H9 (cell line): ENCODE measurements at places on chromosomes 6 and 20. TPM values are rescaled to one million over a fixed set of nuclear protein-coding genes. Genes with fewer than 3 reads are reported as not detected.

The LAMA5 gene
- total RNA-seq: 200 and 201 TPM in 2 replicates

The SLC32A1 gene
- 0.24 and 0.33 TPM in 2 replicates for total RNA-seq

The MCM9 gene
- total RNA-seq: 18.6 and 19.8 TPM in 2 replicates

- H3K36me3 ChIP-seq: no peaks in the 10 kb centered on the region
- H3K27ac ChIP-seq: no peak overlapping the region
- DNase-seq: no peak
- no peak overlapping the region for H3K4me3 ChIP-seq
- no peaks in the 10 kb centered on the region for H3K4me1 ChIP-seq
- H3K27me3 ChIP-seq: no peaks in the 10 kb centered on the region
These were observed 100.5 kb upstream of the SASH1 start for GRCh38 chr6:148242180-148242579.

- H3K4me3 ChIP-seq: no peak overlapping the region
- H3K4me1 ChIP-seq: no peaks in the 10 kb centered on the region
- H3K27me3 ChIP-seq: no peaks in the 10 kb centered on the region
- peak; percentile 6 for DNase-seq
- no peak overlapping the region for H3K27ac ChIP-seq
- no peaks in the 10 kb centered on the region for H3K36me3 ChIP-seq
These were observed 120.9 kb downstream of the SYCP2 start for GRCh38 chr20:59812286-59813125.

- no peaks in the 10 kb centered on the region for H3K27me3 ChIP-seq
- H3K4me1 ChIP-seq: no peaks in the 10 kb centered on the region
- no peak for DNase-seq
- H3K36me3 ChIP-seq: peaks cover 13% of the 10 kb centered on the region
These were observed 1.7 kb downstream of the HBS1L start for GRCh38 chr6:135052939-135053338.

- no peaks in the 10 kb centered on the region for H3K27me3 ChIP-seq
- H3K4me1 ChIP-seq: no peaks in the 10 kb centered on the region
- no peak overlapping the region for H3K27ac ChIP-seq
- DNase-seq: no peak
- H3K4me3 ChIP-seq: no peak overlapping the region
These were observed 121.2 kb downstream of the MAP3K7 start for GRCh38 chr6:90465686-90466085.

DNA sequence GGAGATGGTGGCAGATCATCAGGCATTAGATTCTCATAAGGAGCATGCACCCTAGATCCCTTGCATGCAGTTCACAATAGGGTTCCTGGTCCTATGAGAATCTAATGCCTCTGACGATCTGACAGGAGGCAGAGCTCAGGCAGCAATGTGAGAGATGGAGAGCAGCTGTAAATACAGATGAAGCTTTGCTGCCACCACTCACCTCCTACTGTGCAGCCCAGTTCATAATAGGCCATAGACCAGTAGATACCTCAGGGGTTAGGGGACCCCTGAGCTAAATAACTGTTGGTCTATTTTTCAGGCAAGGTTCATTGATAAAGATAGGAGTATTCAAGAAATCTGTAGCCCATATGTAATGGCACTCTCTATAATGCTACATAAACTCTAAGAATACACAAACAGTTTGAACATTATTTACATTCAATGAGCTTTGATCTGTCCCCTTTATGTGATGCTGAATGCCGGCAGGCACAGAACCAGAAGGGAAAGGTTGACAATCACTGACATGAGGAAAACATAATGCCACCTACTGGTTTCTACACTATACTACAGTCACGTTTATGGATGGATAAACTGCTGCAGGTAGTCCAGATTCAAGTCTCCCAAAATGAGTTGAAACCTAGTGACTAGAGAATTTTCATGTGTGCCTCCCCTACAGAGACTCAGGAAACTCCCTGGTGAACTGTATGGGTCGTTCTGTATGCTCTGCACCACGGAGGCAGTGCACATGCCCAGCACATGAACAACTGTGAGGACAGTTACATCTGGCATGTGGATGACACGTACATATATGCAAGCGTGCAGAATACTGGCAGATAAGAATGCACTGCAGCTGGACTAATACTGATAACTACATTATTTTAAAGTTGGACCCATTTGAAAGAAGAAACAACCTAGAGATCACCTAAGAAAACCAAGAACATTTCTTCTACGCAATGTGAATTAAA lies 72.0 kb downstream of the DST start:
- no peak for DNase-seq
- no peaks in the 10 kb centered on the region for H3K4me1 ChIP-seq
- H3K4me3 ChIP-seq: no peak overlapping the region
- peaks cover 40% of the 10 kb centered on the region for H3K36me3 ChIP-seq
- H3K27ac ChIP-seq: no peak overlapping the region

- H3K27ac ChIP-seq: no peak overlapping the region
- peaks cover 16% of the 10 kb centered on the region for H3K36me3 ChIP-seq
- H3K4me1 ChIP-seq: peaks cover 9% of the 10 kb centered on the region
- no peak for DNase-seq
These were observed 39.2 kb upstream of the CLDN20 start for GRCh38 chr6:155224618-155225017.

GRCh38 chr6:15137086-15137485 lies 108.8 kb upstream of the JARID2 start:
- no peak overlapping the region for H3K4me3 ChIP-seq
- H3K36me3 ChIP-seq: no peaks in the 10 kb centered on the region
- no peaks in the 10 kb centered on the region for H3K27me3 ChIP-seq
- peaks cover 6% of the 10 kb centered on the region; the same call in 1 of the 2 replicates for H3K4me1 ChIP-seq

- H3K27me3 ChIP-seq: no peaks in the 10 kb centered on the region
- H3K4me1 ChIP-seq: peaks cover 4% of the 10 kb centered on the region; the same call in 1 of the 2 replicates
- H3K36me3 ChIP-seq: no peaks in the 10 kb centered on the region
- no peak overlapping the region for H3K27ac ChIP-seq
These were observed 185.4 kb downstream of the BCAS1 start for GRCh38 chr20:53884859-53885541.

DNA sequence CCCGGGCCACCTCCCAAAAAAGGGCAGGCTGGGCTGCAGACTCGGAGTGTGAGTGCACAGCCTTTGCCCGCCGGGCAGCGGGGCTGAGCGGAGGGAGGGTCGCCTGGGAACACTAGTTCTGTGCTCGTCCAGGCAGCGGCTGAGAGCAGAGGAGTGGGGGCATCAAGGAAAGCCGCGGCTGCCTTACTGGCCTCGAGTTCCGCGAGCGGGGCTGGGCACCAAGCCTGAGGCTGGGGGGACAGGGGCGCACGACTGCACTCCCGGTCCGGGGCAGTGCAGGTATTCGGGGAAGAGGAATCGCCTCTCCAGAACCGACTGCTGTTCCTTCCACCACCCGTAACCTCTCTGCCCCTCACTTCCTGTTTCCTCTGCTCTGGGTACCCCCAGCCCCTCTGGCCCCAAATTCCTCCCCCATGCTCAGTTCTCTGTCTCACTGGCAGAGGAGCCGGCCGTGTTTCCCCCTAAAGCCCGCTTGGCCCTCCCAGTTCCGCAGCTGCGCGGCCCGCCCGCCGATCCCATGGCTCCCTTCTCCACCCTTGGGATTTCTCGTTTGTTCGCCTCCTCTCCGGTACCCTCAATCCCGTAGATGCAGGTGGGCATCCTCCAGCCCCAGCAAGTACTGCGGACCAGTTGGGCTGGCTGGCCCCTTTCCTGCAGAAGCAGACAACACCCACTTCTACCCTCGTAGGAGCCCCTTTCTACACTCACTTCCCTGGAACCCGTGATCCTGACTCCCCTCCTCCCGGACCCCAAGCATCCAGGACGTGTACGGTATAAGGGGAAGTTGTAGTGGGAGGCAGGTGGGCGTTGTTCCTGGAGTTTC lies 5.1 kb downstream of the RING1 start:
- peaks cover 51% of the 10 kb centered on the region for H3K27me3 ChIP-seq
- DNase-seq: no peak
- H3K36me3 ChIP-seq: peaks cover 7% of the 10 kb centered on the region; the same call in 2 of the 3 replicates
- no peaks in the 10 kb centered on the region for H3K4me1 ChIP-seq
- H3K4me3 ChIP-seq: peak overlapping the region; percentile 94

DNA sequence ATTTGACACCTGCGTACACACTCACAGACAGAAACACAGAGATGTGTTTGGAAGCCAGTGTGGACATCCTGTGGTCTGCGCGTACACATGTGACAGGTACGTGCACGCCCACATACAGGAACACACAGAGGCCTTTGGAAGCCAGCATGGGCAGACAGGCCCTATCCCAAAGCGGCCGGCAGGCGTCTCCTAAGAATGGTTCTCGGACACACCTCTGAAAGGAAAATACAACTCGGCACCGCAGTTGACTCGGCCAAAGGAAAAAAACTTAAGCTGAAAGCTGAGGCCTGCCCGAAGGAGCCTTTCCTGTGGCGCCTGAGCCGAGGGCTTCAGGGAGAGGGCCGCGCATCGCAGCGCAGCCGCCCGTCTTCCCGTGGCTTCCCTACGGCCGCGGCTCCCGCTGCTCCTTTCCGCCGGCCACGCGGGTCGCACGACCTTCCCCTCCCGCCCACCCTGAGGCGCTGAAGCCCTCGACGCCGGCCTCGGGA lies 1.4 kb upstream of the CEP43 start:
- H3K27ac ChIP-seq: no peak overlapping the region
- H3K27me3 ChIP-seq: no peaks in the 10 kb centered on the region
- H3K4me3 ChIP-seq: peak overlapping the region; percentile 85
- peaks cover 34% of the 10 kb centered on the region for H3K36me3 ChIP-seq
- peaks cover 4% of the 10 kb centered on the region; the same call in 1 of the 2 replicates for H3K4me1 ChIP-seq
